ENCODE measurements at places on chromosomes 1 and 21.

- no peak for DNase-seq
Observed at GRCh38 chr1:79255421-79255820, 248.9 kb upstream of the ADGRL4 start.

DNA sequence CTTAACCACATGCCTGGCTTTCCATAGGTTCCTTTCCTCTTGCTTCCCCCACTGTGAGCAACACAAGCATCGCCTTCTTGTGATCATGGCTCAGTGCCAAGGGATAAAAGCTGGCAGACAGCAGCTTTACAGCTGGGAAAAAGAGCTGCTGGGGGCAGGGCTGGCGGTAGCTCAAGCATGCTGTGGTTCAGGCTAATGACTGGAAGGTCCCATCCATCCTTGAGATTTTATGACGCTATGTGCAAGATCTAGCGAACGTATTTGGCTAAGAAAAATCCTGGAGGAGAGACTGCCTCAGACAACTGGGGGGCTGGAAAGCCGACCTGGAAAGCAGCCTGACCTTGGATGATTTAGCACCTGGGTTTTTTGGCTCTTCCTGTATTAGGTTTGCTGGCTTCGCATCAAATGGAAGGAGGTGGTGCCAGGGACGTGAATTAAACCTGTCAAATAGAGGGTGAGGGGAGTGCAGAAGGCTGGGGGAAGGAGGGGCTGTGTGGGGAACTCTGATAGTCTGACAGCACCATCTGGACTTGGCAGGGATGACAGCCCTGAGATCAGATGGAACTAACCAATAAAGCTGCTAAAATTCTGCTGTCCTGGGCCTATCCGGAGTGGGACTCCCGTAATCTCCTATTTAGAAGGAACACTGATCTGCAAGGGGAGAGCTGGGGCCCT is 34.8 kb downstream of the ZMYND12 start:
- DNase-seq, result peak; percentile 11

GRCh38 chr1:147781056-147781471 is 20.7 kb upstream of the GJA5 start:
- peak; percentile 61 for DNase-seq

- DNase-seq, result peak; percentile 56
Observed at GRCh38 chr1:109395602-109396512, 1.9 kb downstream of the SORT1 start.

DNA sequence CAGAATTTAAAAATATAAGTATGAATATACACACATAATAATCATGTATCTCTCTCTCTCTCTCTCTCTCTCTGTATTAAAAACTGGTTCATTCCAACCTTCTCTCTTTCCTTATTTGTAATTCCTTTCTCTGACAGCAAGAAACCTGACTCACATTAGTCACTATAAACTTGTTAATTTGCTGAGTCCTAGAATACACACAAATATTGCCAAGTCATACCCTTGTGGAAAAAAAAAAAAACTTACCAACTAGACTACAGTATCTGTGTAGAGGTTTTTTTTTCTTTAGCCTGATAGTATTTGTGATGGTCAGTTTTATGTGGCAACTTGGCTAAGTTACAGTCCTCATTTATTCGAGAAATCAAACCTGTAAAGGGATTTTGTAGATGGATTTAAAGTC is 26.3 kb upstream of the NHLH2 start:
- DNase-seq, result peak; percentile 21

DNA sequence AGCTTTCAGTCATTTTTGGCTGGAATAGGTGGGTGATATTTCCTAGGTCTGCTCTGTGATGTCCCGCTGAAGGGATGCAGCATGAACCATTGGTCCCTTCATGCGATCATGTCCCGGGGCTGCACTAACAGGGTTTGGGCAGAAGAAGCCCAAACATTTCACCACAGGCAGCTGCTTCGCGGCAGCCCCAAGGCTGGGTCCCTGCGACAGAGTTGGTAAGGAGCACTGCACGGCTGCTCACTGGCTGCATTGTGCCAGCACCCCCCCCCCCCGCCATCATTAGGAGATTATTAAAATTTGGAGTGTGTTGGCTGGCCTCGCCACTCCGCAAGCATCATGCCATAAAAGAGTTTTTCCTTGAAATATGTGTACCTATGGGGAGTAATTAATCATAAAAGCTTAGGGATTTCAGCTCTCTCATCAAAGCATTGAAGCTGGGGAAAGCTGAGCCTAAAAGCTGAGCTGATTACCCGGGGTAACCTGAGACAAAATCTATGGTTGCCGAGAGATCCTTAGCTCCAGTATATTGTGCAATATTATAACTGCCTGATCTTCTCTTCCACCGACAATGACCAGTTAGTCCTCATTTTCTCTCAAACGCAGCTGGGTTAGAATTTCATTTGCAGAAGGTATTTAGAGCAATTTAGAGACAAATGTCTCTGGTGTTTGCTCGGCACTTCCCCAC is 62.5 kb downstream of the PEX14 start:
- DNase-seq, result no peak

GRCh38 chr1:50605186-50605875 is 182.1 kb upstream of the DMRTA2 start:
- DNase-seq, result peak; percentile 48

- peak; percentile 81 for DNase-seq
Observed at GRCh38 chr1:229070168-229070567, 200.7 kb upstream of the RAB4A start.

- DNase-seq, result peak; percentile 67
Observed at GRCh38 chr1:186094172-186094571, 280.9 kb downstream of the TPR start.
